ENCODE measurements at places on chromosomes 16 and 17.

GRCh38 chr16:4435337-4436067, 9.8 kb downstream of the DNAJA3 start:
- DNase-seq: no peak

DNA sequence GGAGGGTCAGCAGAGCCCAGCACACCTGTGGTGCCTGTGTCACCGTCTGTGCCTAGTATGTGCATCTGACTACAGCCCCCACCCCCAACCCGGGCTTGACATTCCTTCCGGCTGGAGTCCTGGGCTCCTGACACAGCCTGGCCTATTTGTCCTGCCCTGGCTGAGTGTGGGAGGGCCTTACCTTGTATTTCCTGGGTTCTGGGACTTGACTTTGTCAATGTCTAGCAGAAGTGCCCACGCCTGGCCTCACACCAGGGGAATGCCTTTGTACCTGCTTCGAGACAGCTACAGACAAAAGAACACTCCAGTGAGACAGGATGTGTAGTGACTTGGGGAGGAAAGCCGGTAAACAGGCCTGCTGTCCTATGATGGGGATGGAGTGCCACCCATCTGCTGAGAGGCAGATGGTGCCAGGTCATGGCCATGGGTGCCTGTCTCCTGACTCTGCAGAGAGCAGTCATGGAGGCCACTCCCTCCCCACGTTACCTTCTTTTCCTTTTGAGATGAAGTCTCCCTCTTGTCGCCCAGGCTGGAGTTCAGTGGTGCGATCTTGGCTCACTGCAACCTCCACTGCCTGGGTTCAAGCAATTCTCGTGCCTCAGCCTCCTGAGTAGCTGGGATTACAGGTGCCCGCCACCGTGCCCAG, 42.8 kb downstream of the TNFRSF13B start:
- DNase-seq: no peak

GRCh38 chr17:53186001-53186400, 636.7 kb upstream of the KIF2B start:
- no peak for DNase-seq

DNA sequence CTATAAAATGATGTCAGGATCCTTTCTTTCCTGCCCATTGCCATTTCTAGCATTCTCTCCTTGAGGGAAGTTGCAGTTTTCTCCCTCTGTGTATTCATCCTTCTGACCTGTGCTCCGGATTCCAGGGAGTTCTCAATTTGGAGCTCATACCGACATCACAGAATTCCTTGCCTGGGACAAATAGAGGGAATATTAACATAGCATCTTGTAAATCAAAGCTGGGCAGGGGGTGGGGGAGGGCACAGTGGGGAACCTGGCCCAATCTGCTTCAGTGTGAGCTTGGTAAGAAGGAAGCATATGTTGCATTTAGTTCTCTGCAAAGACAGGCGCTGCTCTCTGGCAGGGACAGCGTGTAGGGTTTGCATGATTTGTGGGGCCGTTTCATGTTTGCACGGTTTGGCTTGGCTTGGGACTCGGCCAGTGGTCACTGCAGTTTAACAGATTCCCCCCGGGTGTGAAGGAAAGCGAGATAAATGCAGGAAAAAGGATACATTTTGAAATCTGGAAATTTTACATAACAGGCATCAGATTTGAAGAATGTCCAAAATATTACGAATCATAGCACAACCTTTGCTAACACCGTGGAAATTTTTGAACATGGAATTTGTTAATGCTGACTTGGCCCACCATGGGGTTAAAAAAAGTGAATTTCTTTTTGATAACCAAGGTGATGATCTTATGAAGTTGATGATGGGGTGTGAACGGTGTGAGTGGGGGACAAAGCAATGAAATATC, 178.0 kb downstream of the WWOX start:
- DNase-seq: no peak

GRCh38 chr17:14289162-14289561, 11.7 kb upstream of the HS3ST3B1 start:
- no peak for DNase-seq

DNA sequence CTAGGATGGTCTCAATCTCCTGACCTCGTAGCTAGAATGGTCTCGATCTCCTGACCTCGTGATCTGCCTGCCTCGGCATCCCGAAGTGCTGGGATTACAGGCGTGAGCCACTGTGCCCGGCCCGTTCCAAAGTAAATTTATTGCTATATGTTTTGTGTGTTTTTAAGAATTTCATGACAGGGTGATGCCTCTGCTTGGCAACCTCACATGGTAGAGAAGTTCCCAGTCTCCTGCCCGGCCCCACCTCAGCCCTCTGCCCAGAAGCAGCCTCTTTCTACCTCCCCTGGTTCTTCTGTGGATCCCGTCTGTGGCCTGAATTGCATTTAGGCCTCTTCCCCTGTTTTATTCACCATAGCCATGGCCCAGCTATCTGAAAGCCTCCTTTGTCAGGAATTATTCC, 55.0 kb downstream of the B9D1 start:
- DNase-seq: no peak

Measured in kidney epithelial cell (primary cell).